ENCODE measurements at places on chromosomes 5 and 9. TPM values are rescaled to one million over a fixed set of nuclear protein-coding genes. Genes with fewer than 3 reads are reported as not detected.

Gene NNT
- 47.0 TPM for total RNA-seq

Gene PTPN3
- 4.1 TPM for total RNA-seq

Gene SLC34A3
- total RNA-seq = not detected

Gene TMEM174
- not detected for total RNA-seq

Gene MIER3
- total RNA-seq = 57.8 TPM

Gene PHF24
- 0.28 TPM for total RNA-seq

Gene SYNPO
- total RNA-seq = 18.8 TPM

Gene PCDHB4
- 1.2 TPM for total RNA-seq

Gene TOR2A
- total RNA-seq = 8.8 TPM

Gene ESM1
- not detected for total RNA-seq

Gene NUTM2F
- total RNA-seq = not detected

Gene FEM1C
- total RNA-seq = 25.9 TPM

Gene PGM5
- 18.1 TPM for total RNA-seq

Gene RELL2
- total RNA-seq = 4.3 TPM

Gene PDE6A
- not detected for total RNA-seq

Gene WDR31
- 1.1 TPM for total RNA-seq

Gene FBP2
- not detected for total RNA-seq

Gene IL3
- total RNA-seq = not detected

Gene AGXT2
- not detected for total RNA-seq

Gene MYMK
- total RNA-seq = not detected

Gene LEAP2
- total RNA-seq = 0.84 TPM

Gene AGPAT2
- total RNA-seq = 391 TPM

Gene AIF1L
- 20.8 TPM for total RNA-seq

Gene ORM2
- total RNA-seq = not detected

Gene NSMF
- total RNA-seq = 30.6 TPM

Gene RORB
- 2.8 TPM for total RNA-seq

Gene AKNA
- 22.6 TPM for total RNA-seq

Gene EFCAB9
- not detected for total RNA-seq

Gene CCNI2
- 0.19 TPM for total RNA-seq

Gene TLX3
- total RNA-seq = not detected

Gene NKD2
- total RNA-seq = 1.1 TPM

Gene DCTN3
- total RNA-seq = 93.8 TPM

Gene SMARCA2
- 93.9 TPM for total RNA-seq

Gene STPG3
- not detected for total RNA-seq

Gene C5orf34
- total RNA-seq = 2.3 TPM

Gene NACC2
- 24.1 TPM for total RNA-seq

Gene PCDHA5
- total RNA-seq = 0.46 TPM

Gene NUP155
- total RNA-seq = 23.4 TPM

Gene MEGF10
- 0.47 TPM for total RNA-seq

Gene ZBTB43
- total RNA-seq = 12.1 TPM

Gene CDC20B
- total RNA-seq = not detected

Gene OMD
- 41.9 TPM for total RNA-seq

Gene PCDHA1
- not detected for total RNA-seq

Gene GLT6D1
- not detected for total RNA-seq

Gene BAAT
- not detected for total RNA-seq

Gene CCDC152
- 0.79 TPM for total RNA-seq

Gene TAF11L10
- total RNA-seq = not detected

Gene ABCA1
- 110 TPM for total RNA-seq

Gene RALGDS
- total RNA-seq = 54.2 TPM

Gene CAMK2A
- 2.9 TPM for total RNA-seq

Gene C5orf52
- total RNA-seq = not detected

Gene PDLIM4
- 19.5 TPM for total RNA-seq

Gene IER5L
- total RNA-seq = 16.8 TPM

Gene DBH
- total RNA-seq = not detected

Gene HMMR
- 2.6 TPM for total RNA-seq

Gene ALDH1A1
- 151 TPM for total RNA-seq

Gene IPO11
- 21.6 TPM for total RNA-seq

Gene EQTN
- total RNA-seq = not detected

Gene TAF1L
- not detected for total RNA-seq

Gene TYRP1
- not detected for total RNA-seq

Measured in omental fat pad (tissue), 4 donors.